Hypothalamus (tissue), 51 donors: ENCODE measurements at places on chromosomes 5 and 9.

- no peak for DNase-seq
These were observed 41.8 kb downstream of the FREM1 start for GRCh38 chr9:14868418-14868771.

- DNase-seq = peak; percentile 1
These were observed 28.7 kb downstream of the DNAJC21 start for GRCh38 chr5:34957857-34958690.

GRCh38 chr5:77255617-77256016 is 45.1 kb downstream of the PDE8B start:
- no peak for DNase-seq

DNA sequence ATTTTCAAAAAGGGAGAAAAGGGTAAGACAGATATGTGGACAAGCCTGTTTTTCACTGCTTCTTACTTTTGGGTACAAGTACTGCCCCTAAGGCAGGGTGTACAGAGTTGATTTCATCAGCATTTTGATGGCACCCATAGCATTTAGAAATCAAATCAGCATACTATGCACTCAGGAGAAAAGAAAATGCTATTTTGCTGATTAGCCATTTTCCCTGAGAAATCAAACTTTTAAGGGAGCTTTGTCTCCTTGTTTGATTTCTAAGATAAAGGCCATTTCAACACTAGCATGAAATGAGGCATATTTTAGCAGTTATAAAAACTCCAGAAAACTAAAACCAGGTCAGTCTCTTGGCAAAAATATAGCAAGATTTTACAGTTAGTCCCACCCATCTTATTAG is 2269.4 kb upstream of the WWC1 start:
- DNase-seq = no peak

- no peak for DNase-seq
These were observed 3.8 kb upstream of the CCDC192 start for GRCh38 chr5:127699416-127699815.

GRCh38 chr5:125695996-125696655 is 727.1 kb upstream of the GRAMD2B start:
- no peak for DNase-seq

DNA sequence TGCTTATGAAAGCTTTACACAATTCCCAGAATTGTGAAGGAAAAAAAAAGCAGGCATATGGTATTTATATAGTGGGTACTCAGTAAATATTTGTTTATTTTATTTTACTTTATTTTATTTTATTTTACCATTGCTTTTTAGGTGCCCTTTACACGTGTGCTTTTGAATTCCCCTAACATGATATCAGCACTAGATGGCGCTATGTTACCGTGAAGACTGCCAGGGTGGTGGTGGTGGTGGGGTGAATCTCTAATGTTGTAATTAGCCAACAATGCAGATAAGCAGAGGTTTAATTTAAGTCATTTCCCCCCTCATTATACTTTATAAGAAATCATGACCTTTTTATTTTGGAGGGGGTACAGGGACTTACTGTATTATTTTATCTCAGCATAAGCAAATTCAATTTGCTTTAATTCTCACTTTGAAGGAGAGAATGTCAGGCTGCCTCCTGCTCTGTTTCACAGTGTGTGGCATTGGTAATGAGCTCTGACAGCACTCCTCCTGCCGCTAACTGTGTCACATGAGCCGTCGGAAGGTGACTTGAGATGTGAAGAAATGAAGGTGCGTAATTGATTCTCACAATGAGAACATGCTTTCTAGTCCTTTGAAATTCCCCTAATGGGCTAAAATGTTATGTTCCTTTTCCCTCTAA is 165.6 kb downstream of the YTHDC2 start:
- no peak for DNase-seq
